Motor neuron (in vitro differentiated cells): ENCODE measurements at places on chromosomes 1 and 21. TPM values are rescaled to one million over a fixed set of nuclear protein-coding genes. Genes with fewer than 3 reads are reported as not detected.

GRCh38 chr1:37108596-37109188, 74.4 kb upstream of the GRIK3 start:
- no peak for ATAC-seq

Gene SLC30A7
- 21.6 and 21.7 TPM in 2 replicates for total RNA-seq

- no peak for ATAC-seq
Observed at GRCh38 chr21:33858667-33859372, 56.8 kb downstream of the ATP5PO start.

- ATAC-seq = peak; percentile 51
Observed at GRCh38 chr1:26164036-26164860, 4.5 kb downstream of the C1orf232 start.

DNA sequence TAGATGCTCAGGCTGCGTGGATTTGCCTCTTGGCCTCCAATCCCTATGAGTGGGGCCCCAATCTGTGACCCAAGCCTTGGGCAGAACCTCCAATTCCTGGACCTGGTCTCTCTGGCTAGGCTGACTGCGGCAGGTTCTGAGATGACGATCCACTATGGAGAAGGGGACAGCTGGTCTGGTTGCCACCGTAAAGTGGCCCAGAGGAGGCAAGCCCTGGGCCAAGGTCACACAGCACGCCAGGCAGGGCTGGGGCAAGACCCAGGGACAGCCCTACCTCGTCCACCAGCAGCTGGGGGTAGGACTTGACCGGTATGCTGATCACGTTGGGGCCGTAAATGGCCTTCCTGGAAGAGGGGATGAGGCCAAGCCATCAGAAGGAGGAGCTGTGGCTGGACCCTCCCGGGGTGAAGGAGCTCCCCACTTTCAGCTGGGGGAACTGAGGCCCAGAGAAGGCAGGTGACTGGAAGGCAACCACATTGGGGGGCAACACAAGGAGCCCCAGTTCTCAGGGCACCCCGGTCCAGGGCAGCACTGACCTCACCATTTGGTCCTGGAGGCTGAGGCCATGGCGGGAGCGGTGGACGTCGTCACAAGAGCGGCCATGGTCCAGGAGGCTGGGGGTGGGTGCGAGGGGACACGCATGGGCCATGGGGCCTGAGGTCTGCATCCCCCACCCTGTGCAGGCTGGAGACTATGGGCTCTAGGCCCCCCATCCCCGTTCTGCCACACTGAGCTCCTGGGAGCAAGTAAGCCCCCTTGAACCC, 9.8 kb downstream of the ATP13A2 start:
- no peak for ATAC-seq

- peak; percentile 3 for ATAC-seq
Observed at GRCh38 chr1:43452789-43453441, 816 bp downstream of the HYI start.

Gene ANXA9
- 0.56 and 1.0 TPM in 2 replicates for total RNA-seq

Gene DFFB
- 4.8 and 6.0 TPM in 2 replicates for total RNA-seq

Gene EPHA10
- 4.7 and 4.9 TPM in 2 replicates for total RNA-seq

Gene F13B
- total RNA-seq = 0.22 TPM in 1 of 2 replicates, not detected in the other

- ATAC-seq = no peak
Observed at GRCh38 chr21:29524055-29524454, 225.3 kb downstream of the BACH1 start.

DNA sequence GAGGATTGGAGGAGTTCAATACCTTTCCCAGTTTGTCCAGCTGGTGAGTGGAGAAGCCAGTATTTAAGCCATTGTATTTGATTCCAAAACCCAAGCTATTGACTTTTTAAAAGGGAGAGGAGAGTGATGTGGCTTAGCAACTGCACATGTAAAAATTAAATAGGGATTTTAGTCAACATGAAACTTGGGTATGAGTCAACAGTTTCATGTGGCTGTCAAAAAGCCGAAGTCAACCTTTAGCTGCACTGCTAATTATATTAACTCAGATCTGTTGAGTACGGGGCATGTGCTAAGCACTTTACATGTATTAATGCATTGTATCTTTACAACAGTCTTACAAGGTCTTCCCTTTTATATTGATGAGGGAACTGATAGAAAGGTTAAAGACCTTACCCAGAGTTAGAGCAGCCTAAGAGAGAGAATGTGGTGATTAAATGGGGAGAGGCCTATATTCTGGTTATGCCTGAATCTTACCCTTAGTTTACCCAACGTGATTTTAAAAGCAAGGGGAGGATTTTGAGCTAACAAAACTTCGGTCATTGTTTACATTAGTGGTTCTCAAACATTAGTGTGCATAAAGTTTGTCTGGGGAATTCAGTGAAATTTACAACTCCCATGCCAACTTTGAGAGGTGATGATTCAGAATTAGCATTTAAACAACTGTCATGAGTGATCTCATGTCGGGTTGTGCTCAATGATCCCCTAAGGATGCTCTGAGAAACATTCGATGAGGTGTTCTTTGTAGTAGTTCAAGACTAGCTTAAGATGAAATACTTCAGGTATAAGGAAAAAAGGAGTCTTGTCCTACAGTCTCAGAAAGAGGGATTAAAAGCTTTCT, 6.9 kb upstream of the SLC35F3 start:
- ATAC-seq = no peak

DNA sequence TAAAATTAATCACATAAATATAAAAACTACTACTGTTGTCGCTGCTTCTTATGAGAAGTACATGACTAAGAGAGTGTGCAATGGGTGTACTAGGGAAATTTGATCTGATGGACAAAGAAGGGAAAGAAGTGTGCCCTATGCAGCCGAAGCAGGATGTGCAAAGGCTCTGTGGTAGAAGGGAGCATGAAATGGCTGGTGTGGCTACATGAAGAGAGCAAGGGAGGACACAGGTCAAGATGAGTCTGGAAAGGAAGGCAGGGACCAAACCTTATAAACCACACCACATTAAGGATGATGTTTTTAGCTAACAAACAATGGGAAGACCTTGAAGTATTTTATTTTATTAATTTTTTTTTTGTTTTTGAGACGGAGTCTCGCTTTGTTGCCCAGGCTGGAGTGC, 20.0 kb downstream of the MAB21L3 start:
- no peak for ATAC-seq

DNA sequence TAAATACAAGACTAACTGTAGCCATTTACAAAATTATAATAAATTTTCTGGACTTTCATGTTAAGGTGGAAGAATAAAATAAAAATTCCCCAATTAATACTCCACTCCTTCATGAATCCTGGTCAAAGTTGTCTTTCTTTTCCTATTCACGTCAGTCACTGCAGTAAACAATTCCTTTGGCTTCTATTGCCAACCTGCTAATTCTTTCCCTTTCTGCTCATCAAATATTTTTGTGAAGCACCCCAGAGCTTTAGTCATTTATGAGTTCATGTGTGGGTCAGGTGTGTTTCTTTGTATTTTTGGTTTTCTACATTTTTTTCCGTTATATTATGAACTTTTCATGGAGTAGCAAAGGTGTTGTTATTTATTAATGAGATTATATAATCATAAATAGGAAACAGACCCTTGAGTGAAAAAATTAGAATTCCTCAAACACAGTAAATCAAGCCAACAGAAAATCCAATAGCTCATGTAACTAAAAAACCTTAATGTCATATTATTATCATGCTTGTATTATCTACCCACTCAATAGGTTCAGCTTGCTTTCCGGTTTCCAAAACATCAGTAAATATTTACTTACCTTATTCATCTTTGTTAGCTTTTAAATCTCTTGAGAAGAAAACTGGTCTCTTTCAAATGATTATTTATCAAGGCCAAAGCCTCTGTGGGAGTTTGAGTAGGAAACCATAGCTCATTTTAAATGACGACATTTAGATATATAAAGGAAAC, 29.6 kb upstream of the PLA2G4A start:
- ATAC-seq = no peak

Gene TDRD5
- total RNA-seq = 0.09 TPM in 1 of 2 replicates, not detected in the other

DNA sequence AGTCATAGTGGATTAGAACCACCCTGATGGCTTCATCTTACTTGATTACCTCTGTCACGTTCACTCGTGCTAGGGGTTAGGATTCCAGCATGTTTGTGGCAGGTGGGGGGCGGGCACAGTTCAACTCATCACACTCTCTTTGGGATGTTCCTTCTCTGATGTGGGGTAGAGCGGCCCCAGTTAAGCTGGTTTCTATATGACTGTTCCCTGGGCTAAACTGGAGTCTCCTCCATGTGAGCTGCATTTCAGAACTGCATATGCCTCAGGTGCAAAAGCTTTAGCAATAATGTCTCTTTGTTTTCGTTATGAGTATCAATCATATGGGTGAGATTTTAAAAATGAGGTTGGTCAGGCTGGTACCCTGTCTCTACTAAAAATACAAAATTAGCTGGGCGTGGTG, 393.2 kb downstream of the RPS6KC1 start:
- ATAC-seq = no peak

Gene CD164L2
- total RNA-seq = 0.11 and 0.69 TPM in 2 replicates

- no peak for ATAC-seq
Observed at GRCh38 chr1:67611846-67612245, 73.2 kb upstream of the GADD45A start.

Gene LYPD8
- total RNA-seq = 0.24 and 0.92 TPM in 2 replicates

GRCh38 chr1:77678660-77679610, 3.5 kb downstream of the ZZZ3 start:
- no peak for ATAC-seq

- ATAC-seq = no peak
Observed at GRCh38 chr1:12272770-12273169, 42.9 kb downstream of the VPS13D start.

DNA sequence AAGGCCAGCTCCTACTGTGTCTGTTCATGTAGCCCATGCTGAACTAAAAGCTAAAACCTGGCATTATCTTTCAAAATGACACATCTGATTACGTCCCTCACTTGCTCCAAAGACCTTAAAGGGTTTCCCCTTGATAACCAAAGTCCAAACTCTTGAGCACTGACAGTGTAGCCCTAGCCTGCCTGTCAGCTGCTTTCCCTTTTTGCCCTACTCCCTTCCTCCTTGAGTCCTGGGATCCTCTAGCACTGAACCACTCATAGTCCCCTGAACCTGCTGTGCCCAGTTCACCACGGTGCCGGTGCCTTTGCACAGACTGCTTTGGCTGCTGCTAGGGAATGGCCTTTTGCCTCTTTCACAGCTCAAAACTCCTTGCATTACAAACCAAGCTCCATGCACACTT, 67.5 kb downstream of the PLXNA2 start:
- ATAC-seq = no peak

Gene IGSF5
- not detected in 2 replicates for total RNA-seq

DNA sequence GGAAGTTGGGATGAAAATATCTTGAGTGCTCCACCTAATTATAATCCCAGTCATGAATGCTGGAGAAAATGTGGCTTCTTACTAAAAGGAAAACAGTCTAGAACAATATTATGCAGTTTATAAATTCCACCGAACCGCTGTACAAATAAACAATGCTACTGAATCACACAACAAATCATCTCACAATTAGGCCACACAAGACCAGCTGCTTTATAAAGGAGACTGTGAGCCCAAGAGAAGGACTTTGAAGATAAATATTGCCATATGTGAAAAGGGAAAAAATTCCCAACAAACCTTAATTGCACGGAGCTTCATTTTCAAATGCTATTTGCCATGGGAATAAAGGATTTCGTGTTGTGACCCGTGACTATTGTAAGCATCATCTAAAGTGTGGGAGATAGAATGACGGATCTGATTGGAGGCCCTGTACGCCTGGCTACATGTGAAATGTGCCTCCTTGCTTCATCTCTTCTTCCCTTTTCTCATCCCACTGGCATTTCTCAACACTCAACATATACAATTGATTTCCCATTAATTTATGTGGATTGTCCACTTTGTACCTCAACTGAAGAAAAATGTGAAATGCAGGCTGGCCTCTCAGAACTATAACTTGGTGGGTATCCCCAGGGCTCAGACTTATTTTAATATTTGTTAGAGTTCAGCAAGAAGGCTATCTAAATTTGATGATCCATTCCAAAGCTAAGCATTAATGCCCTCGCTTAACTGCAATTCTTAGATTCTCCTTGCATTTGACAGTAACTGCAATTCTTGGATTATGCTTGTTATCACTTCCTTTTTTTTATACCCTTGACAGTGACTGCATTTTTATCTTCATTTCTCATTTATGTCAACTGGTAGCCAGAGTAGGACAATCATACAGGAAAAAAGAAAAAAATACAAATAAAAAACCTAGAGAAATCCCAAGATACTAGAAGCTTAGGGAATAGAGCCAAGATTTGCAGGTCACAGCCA, 122.3 kb downstream of the TGFB2 start:
- no peak for ATAC-seq

GRCh38 chr1:107572674-107573211, 392.2 kb downstream of the VAV3 start:
- peak; percentile 73 for ATAC-seq

- no peak for ATAC-seq
Observed at GRCh38 chr1:110890474-110891196, 17.7 kb downstream of the CD53 start.

GRCh38 chr1:56881417-56881816, 26.8 kb downstream of the C8A start:
- ATAC-seq = no peak

DNA sequence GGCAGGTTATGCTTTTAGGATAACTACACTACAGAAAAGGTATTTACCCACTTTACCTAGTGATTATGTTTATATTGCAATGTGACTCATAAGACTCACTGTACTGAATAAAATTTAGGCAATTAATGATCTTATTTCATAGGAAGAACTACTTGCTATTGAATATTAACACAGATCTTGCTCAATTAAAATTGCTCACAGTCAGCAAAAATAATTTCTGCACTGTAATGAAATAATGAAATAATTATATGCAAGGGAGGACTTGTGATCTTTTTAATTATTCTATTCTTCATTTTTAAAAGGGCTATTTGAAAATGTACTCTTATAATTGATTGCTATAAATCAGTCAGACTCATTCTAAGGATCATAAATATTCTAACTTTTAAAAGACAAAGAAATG, 48.0 kb upstream of the FOXD3 start:
- ATAC-seq = no peak

- no peak for ATAC-seq
Observed at GRCh38 chr1:223037845-223038244, 105.2 kb downstream of the TLR5 start.

Gene SYTL1
- 16.9 and 17.4 TPM in 2 replicates for total RNA-seq

DNA sequence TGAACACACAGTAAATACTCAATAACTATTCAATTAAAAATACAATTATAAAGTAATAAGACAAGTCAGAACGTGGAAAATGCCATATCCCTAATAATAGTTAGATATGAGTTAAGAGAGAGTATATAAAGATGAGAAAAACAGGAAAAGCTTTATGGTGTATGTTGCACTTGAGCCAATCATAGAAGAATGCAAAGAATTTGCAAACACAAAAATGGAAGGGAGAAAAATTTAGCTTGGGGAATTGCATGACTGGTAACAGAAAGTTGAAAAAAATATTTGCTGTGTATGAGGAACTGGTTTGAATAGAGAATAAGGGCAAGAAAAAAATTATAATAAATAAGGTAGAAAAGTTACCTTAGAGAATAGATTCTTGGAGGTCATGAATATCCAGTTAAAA, 739.6 kb upstream of the CXADR start:
- no peak for ATAC-seq
